ENCODE measurements at places on chromosomes 2 and 18.

- no peak for DNase-seq
These were observed 375.6 kb upstream of the LRATD1 start for GRCh38 chr2:14256890-14257289.

DNA sequence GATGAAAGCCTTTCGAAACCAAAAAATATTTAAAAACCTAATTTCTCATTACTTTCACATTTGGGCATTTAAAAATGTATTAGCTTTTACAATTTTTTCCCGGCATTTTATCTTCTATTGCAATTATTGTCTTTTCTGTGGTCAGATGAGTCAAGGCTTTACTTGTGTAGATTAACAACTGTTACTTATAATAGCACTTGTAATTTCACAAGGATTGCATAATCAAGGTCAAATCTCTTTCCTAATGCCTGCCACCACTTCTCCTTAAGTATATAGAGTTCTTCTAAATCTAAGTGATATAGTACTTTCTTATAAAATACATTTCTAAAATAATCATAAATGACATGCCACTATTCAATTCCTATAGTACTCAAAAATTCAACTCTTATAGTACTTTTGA, 67.2 kb downstream of the SLC8A1 start:
- DNase-seq, result peak; percentile 22

DNA sequence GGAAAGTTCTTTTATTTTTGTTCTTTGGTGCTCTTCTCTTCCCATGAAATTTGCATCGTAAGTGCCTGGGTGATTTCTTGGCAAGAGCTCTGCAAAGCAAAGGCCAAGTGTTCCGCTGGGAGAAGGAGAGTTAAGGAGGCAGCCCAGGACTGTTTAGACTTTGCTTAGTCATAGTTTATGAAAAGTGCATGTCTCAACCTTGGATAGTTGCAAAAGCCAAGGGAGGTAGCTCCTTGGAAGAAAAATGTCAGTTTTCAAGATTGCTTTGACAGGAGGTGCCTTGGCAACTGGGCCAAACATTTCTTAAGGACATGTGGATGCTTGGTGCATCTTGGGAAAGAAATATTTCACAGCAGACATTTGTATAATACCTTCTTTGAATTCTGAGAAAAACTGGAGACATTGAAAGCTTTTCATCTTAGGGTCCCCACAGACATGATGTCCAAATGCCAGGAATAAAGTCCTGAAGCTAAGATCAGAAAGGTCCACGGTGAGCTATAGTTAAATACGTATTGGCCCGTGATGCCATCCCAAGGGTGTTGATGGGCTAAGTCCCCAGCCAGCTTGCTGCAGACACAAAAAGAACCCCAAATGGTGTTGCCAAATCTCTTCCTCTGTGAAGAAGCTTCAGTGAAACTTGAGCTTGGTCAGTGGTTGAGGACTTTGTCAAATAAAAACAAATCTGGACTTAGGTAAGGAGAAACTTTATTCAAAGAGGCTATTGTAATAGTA, 96.3 kb upstream of the THUMPD2 start:
- no peak for DNase-seq

DNA sequence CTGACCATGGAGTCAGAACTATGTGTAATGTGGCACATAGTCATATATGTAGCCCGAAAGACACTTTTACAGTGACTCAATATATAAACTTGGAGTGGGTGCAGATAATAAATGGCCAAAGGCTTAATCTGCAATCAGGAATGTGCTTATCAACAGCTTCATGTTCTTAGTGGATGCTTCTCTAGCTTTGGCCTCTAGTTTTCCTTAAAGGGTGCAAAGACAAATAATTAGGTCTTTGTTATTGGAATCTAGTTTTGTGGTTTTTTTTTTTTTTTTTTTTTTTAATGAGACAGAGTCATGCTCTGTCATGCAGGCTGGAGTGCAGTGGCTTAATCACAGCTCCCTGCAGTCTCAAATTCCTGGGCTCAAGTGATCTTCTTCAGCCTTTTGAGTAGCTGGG, 625.6 kb downstream of the EPHA4 start:
- peak; percentile 43 for DNase-seq

- no peak for DNase-seq
These were observed at the start of gene IL1R1 for GRCh38 chr2:102141970-102142828. Gene IL1R1, plus strand, starts transcription at chr2:102142746. Its CDS starts 14,979 bp downstream, at chr2:102157725.

DNA sequence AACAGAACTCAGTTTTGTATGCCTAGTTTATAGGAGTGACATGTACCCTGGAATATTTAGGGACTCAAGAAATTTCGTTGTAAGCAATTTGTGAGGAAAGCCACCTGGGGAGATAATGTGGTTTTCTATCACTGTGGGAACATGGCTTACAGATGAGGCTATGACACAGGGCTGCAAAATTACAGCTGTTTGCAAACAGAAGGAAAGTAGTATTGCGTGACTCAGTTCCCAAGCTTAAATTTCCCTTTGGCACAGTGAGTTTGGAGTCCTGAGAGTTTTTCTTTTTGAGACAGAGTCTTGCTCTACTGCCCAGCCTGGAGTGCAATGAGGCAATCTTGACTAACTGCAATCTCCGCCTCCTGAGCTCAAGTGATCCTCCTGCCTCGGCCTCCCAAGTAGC, 149.8 kb downstream of the MYO5B start:
- no peak for DNase-seq

- DNase-seq, result no peak
These were observed 5.4 kb downstream of the PID1 start for GRCh38 chr2:229265727-229266126.

DNA sequence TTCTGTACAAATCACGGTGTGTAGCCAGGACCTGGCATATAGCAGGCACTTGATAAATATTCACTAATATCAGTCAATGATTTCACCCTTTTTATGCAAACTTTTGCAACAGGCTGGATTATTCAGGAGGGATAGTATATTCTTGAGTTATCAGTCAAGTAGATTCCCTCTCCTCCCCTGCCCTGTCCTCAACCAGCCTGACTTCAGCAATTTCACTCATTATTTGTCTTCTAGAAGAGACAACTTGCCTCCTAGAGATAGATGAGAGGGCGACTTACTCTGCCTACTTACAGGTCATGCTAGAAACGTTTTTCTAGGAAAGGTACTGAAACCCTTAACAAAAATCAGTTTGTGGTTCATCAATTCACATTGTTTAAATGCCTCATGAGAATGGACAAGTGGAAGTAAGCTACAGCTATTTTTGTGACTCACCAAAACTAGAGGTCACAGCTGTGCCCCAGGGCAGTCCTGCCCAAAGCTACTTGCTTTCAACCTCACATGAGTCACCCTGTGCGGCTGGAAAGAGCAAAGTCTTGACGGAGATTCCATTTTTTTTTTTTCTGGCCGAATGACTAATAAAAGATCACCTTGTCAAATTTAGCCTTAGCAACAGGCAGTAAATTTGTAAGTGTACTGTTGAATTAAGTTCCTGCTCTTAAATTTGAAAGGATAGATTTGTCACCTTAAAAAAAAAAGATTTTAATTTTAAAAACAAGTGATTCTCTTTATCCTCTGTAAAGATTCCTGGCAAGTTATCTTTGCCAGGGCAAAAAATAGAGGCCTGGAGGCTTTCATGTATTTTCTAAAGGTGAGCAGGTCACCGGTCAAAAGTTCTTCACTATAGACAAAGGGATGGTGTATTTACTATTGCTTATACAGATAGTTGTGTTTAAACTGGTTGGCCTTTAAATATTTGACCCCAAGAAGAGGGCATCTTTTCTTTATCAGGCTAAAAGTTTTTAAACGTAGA, 109.0 kb upstream of the SLC35G4 start:
- peak; percentile 95 for DNase-seq

- DNase-seq, result no peak
These were observed 1.6 kb downstream of the CAVIN2 start for GRCh38 chr2:191845248-191845715.

DNA sequence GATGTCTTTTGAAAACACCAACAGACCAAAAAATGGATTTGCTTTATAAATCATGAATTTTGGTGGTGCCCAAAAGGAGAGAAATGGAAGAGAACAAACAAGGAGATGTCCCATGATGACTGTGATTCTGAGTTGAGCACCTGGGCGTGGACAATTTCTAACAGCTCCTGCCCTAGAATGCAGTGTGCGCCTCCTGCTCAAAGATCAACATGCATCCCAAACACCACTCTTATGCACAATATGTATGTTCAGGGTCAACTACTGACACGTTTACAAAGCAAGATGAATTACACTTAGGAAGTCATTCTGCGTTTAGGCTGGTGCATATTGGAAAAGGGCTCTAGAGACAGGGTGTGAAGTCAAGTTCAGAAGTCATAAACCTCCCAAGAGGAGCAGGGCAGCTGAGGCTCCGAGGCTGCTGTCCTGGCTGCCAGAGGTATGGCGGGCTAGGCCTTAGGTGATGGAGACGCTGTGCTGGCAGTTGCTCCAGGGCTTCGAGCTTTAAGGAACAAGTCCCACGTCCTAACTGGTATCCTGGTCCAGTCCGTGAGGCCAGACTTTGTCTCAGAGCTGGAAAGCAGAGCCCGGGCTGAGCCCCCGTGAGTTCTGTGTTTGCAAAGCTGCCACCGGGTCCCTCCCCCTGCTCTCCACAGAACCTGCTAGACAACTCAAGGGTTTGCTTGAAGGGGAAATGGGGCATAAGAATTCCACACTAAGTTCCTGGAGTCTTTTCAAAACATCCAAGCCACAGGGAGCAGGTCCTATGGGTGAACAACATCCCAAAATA, 74.0 kb downstream of the ZNF516 start:
- no peak for DNase-seq

DNA sequence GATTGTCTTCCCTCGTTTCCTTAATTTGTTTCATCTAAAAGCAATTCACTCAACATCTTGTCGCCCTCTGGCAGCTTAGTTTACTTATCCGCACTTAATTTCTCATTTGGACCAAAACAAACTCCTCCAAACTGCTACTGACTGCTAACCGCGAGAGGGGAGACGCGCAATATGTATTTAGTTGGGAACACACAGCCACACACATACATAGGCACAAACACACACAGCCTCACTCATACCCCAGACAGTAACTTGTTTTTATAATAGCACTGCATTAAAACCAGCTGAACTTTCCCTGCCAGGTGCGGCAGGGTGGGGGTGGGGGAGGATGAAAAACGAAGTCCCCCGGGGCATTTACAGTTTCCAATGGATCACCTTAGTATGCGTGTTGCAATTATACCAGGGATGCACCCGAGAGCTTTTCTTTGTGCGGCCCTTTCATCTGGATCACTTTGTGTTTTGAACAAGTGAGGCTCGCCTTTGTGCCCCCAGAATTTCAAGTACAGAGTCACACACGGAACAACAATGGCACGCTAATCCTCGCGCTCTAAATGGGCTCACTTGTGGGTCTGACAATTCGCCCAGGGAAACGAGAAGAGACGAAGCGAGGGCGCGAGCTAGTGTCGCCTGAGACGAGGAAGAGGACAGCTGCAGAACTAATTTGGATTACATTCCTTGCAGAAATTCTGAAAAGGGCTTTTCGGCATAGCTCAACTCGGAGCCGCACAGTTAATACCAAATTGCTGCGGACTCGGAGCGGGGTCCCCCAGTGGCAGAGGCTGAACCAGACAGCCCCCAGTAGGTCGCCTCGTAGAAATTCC, 2.4 kb downstream of the ERBB4 start:
- no peak for DNase-seq

- no peak for DNase-seq
These were observed 55.9 kb upstream of the ZNF385B start for GRCh38 chr2:179917272-179917671.

DNA sequence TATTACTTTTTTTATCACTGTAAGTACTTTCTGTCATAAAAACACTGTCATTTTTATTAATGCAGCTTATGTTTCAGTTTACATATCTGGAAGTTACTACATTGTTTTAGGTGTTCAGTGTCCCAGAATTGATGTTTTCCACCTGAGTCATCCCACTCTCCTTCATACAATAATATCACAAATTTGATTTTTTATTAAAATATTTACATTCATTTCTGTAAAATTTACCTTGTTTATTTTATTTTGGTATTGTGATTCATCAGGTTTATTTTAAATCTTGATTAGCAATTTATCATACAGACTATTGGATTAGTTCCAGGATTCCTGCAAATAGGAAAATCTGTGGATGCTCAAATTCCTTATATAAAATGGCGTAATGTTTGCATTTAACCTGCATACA, 1662.9 kb downstream of the SUCLG1 start:
- DNase-seq, result no peak

GRCh38 chr2:119691189-119691588, 12.2 kb downstream of the TMEM177 start:
- no peak for DNase-seq

- no peak for DNase-seq
These were observed 133.5 kb downstream of the ASB1 start for GRCh38 chr2:238560234-238560633.

- no peak for DNase-seq
These were observed 54.1 kb downstream of the PXDN start for GRCh38 chr2:1690056-1690775.

DNA sequence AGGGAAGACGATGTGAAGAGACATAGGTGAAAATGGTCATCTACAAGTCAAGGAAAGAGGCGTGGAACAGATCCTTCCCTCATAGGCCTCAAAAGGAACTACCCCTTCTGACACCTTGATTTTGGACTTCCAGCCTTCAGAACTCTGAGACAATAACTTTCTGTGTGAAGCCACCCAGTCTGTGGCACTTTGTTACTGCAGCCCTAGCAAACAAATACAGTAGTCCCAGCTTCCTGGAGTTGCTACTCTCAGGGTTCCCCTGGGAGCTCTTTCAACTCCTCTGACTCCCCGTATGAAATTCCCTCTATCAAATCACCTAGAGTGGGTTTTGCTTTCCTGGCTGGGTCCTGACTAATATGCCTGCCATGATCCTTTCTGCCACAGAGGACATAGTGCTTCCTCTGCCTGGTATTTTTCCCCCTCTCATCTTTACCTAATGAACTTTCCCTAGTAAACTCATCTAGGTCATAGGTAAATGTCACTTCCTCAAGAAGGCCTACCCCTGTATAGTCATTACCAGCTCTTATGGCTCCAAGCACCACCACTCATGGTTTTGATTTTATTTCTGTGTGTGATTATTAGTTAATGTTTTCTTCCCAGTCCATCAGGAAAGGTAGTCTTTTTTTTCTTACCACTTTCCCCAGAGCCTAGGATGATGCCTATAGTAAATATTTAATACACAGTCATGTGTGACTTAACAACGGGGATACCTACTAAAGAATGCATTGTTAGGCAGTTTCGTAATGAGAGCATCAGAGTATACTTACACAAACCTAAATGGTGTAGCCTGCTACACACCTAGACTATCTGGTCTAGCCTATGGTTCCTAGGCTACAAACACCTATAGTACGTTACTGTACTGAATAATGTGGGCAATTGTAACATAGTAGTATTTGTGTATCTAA, 111.5 kb upstream of the LGALSL start:
- DNase-seq, result no peak

DNA sequence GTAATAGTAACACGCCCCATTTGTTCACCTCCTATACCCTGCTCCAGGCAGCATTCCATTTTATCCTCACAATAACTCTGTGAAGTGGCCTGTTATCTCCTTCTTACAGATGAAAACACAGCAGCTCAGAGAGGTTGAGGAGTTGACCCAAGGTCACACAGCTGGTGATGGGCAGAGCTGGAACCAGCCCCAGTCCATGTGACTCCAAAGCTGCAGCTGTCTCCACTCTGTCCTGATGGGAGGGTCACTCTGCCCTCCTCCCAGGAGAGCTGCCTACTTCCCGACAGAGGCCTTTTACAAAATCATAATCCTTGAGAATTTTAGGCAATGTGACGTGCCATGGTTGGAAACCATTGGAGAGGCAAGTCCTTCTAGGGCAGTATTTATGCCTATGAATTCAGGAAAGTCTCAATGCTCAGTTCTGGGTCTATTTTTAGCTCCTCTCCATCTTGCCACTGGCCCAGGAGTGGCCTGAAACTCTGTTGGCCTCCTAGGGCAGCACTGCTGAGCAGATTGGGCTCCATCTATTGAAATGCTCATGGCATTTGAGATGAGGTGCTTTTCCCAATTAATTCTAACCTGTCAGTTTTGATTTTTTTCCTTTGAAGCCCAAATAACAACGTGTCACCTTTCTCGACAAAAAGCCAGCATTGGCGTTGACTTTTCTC, 162.0 kb upstream of the MSH6 start:
- no peak for DNase-seq

Data from epithelial cell of prostate (primary cell).